ELR (cell line): ENCODE measurements at places on chromosomes 6 and 20.

DNA sequence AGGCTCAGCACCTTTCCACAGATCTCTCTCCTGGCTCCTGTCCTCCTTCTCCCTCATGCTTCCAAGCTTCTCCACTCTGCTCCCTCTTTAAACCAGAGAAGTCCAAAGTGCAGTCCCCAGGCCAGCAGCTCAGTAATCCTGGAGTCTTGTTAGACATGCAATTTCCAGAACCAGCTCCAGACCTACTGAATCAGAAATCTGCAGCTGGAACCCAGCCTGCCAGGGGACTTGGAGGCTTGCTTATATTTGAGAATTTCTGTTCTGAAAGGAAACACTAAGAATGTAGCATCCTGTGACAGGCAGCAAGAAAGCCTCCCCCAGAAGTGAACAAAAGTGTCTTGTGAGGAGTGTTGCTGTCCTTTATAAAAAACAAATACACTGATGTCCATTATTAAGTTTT is 438.1 kb downstream of the BCKDHB start:
- DNase-seq, result no peak

GRCh38 chr6:36381502-36382389 is 5.7 kb downstream of the ETV7 start:
- no peak for DNase-seq

GRCh38 chr20:49868964-49869363 is 46.4 kb downstream of the SPATA2 start:
- DNase-seq, result no peak

- no peak for DNase-seq
These were observed 619.4 kb downstream of the PHF3 start for GRCh38 chr6:64255000-64255399.

GRCh38 chr6:19664878-19665612 is 172.1 kb upstream of the ID4 start:
- DNase-seq, result no peak

DNA sequence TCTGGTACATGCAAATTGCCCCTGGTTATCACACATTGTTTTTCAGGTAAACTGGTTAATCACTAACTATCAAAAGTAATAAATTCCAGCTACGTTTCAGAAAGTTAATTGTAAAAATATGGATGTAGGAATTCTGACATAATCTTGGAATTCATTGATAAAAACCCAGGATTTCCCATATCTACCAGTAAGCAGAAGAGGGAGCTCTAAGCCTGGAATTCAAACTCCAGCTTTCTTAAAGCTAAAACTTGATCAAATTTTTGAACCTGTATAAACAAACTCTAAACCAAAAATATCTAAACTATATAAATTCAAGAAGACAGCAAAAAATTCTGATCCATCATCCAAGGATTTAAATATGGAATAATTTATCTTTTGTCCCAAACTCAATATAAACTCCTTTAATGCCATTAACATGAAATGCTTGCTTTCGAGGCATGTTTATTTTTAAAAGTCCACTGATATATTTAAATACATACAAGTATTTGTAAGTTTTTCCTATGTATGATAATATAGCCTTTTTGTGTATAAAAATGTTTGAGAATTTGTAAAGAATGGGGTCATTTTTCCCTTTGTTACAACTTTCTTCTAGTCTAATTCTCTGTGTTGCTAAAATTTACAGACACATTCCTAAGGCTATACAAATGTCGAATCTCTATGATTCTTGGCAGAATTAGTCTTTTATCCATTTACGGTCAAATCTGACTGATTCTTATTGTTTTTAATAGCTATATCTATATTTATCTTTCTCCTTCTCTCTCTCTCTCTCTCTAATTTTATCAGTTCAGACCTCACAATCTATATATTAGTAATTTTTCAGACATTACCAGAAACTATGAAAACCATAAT is 91.4 kb upstream of the RNF217 start:
- peak; percentile 65 for DNase-seq

DNA sequence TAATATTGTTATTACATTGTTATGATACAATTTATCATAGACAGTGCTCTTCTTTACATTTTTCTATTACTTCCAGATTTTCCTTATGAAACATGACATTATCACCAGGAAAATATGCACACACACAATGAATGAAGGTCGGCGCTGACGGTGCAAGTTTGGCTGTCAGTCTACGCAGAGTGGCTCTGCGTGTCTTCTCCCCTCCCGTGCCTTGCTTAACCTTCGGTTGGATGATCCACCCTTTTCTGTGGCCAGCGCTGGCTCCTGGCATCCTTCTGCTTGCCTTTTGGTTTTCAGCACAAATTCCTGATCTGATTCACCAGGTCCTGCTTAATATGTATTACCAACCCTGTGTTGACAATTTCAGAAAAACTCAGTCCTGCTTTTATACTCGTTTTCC is 157.4 kb downstream of the TSHZ2 start:
- no peak for DNase-seq

DNA sequence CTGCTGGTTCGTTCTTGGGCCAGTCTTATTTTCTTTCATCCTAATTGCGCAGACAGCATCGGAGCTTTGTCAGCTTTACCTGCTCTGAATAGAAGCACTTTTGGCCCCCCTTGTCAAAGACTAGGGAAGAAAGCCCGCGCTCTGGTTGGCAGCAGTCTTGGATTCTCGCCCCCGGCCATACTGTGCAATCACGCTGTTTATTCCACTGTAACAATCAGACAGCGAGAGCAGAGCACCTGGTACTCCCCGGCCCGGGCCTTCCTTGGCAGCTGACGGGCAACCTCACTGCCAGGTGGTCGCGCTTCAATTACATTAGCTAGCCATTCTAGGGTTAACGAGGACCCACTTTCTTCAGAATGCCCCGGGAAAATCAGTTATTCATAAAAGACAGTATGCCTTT is 72.6 kb downstream of the INSM1 start:
- no peak for DNase-seq

GRCh38 chr20:17538517-17539170 is 7.5 kb upstream of the BFSP1 start:
- peak; percentile 40 for DNase-seq

- no peak for DNase-seq
These were observed 441.0 kb downstream of the KIF16B start for GRCh38 chr20:16132036-16132798.

DNA sequence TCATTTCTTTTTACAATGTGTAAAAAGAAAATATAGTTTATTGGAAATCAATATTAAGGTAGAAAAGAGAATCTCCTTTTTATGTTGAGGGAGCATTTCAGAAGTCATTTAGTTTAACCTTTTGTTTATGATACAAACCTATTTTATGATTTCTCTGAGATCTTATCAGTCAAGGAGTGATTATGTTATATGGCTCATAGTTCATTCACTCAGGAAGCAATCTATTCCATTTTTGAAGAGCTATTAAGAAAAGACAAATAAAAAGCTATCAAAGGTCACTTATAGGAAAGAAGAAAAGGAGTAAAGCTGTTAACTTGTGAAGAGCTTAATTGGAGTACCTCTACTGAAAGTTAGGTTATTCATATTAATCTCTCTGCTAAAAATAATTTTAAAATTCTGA is 526.6 kb upstream of the JAG1 start:
- peak; percentile 16 for DNase-seq

DNA sequence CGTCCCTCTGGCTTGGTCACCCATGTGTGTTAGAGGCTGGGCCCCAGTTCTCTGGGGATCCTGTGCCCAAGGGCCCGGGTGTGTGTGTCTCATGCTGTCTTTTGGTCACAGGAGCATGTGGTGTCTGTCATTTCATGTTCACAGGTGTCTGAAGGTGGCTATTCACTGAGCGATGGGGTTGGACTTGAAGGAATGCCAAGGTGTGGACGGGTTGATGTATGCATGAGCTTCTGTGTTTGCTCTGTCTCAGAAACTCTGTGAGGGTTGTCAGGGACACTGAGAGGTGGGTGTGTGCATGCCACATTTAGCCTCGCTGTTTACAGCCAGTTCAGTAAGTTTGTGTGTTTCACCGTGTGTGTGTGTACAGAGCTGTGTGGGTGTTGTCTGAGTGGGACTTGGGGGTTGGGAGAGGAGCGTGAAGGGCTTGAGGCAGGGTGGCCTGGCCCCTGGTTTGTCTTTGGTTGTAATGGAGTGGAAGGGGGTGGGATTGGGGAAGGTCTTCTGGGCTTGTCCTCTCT is 1.2 kb downstream of the DDR1 start:
- peak; percentile 29 for DNase-seq

DNA sequence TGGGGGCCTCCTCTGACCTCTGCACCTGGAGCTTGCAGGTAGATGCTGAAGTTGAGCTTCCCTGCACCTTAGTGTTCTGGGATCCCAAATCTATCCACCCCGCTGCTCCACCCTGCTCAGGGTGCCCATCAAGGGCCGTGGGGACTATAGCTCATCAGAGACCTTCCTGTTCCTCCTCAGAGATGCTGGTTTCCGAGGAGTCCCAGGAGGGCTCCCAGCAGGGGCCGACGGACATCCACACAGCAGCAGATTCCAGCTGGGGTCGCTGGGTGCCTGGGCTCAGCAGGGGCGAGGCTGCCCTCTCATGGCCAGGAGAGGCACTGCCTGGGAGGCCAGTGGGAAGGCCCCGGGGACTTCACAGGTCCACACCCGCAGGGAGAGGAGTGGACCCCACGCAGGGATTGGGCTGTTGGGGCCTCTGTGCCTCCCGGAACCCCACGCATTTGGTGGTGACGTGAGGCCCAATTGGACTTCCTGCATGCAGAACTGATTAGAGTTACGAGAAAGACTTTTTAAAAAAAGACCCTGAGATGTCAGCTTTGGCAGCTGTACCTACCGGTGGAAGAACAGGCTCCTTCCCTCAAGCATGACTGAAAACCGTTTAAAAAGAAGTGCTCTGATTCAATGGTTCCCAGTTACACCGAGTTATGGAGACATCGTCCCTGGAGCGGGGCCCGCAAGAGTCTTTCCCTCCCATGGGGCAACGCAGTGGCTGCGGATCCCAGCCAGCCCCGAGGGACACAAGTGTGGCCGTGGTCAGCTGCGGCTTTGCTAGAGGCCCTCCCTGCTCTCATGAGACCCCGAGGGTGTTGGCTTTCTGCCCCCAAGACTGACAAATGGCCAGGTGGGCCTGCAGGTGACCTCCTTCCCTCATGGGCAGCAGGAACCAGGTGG is 25.3 kb upstream of the SLCO4A1 start:
- DNase-seq, result peak; percentile 82
